ENCODE measurements at places on chromosomes 7 and 10.

DNA sequence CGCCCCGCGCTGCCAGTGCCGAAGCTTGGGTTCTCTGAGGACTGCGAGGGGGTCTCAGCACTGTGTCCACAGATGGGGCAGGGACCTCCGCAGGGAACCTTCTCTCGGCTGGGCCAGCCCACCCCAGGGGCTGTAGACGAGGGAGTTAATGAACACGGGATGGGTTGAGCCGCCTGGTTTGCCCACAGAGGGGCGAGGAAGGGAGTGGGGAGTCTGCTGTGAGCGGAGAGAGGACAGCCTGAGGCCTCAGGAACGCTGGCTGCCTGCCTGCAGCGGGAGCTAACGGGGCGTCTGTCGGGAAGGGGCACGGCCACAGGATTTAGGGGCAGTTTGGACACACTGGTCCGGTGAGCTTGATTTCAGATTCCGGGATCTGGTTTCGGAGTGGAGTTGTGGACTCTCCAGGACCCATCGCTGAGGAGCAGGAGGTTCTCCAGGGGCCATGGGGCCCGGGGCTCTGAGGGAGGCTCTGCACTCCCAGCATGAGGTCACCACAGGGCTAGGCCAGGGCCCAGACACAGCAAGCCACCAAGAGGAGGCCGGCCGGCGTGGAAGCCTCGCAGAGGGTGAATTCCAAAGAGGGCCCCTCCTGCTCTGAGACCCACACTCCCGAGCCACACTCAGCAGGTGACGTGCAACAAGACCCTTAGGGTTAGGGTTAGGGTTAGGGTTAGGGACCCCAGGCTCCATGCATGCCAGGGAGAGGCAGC is 19.0 kb upstream of the FAM20C start:
- DNase-seq, result no peak

GRCh38 chr7:134724606-134725005 is 54.8 kb upstream of the CALD1 start:
- DNase-seq, result no peak

GRCh38 chr7:34354899-34355298 is 303.1 kb upstream of the NPSR1 start:
- DNase-seq, result no peak

DNA sequence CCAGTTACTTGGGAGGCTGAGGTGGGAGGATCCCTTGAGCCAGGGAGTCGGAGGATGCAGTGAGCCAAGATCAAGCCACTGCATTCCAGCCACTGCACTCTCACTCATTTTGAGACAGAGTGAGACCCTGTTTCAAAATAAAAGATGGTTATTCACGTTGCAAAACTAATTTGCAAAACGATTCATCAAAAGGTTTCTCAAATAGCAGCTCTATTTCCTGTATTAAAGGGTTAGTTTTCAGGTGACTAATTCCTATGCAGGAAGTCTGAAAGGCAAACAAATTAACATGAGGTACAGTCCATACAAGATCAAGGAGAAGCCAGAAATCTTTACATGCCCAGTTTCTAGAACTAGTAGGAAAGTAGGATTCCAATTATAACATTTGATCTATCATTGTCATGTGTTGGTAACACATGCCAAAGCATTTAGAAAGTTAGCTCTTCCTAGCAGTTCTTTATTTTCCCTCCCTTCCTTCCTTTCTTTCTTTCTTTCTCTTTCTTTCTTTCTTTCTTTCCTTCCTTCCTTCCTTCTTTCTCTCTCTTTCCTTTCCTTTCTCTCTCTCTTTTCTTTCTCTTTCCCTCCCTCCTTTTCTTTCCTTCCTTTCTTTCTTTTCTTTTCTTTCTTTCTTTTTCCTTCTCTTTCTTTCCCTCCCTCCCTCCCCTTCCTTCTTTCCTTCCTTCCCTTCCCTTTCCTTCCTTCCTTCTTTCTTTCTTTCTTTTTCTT is 49.3 kb downstream of the DENND2A start:
- DNase-seq, result no peak

- DNase-seq, result no peak
Measured at GRCh38 chr7:42572056-42572455, 335.0 kb upstream of the GLI3 start.

- no peak for DNase-seq
Measured at GRCh38 chr7:127690806-127691205, 38.8 kb downstream of the SND1 start.

GRCh38 chr7:129607471-129608120 is 3.9 kb upstream of the NRF1 start:
- no peak for DNase-seq

- DNase-seq, result no peak
Measured at GRCh38 chr7:105992905-105993304, 29.8 kb downstream of the CDHR3 start.

DNA sequence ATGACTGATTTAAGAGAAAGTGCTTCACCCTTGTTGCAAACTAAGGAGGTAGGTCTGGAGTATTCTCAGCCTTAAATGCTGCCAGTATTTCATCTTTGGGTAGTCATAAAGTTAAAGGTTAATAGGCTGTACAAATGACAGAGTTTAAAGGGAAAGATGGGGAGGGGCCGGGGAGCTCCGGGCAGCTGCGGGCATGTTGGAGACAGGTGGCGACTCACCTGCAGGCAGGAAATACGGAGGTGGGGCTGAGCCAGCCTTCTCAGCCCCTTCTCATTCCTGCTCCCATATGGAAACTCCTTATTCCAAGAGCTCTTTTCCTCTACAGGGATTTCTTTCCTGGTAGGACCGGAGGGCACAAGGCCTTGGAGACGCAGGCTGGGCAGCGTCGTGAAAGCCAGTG is 31.8 kb upstream of the HMX3 start:
- no peak for DNase-seq

GRCh38 chr10:96720422-96721206 is at the start of gene PIK3AP1:
Gene PIK3AP1, minus strand, starts transcription at chr10:96720514. Its CDS starts 120 bp downstream, at chr10:96720394.
- DNase-seq, result no peak

- no peak for DNase-seq
Measured at GRCh38 chr10:20271490-20271889, 455.3 kb downstream of the PLXDC2 start.

DNA sequence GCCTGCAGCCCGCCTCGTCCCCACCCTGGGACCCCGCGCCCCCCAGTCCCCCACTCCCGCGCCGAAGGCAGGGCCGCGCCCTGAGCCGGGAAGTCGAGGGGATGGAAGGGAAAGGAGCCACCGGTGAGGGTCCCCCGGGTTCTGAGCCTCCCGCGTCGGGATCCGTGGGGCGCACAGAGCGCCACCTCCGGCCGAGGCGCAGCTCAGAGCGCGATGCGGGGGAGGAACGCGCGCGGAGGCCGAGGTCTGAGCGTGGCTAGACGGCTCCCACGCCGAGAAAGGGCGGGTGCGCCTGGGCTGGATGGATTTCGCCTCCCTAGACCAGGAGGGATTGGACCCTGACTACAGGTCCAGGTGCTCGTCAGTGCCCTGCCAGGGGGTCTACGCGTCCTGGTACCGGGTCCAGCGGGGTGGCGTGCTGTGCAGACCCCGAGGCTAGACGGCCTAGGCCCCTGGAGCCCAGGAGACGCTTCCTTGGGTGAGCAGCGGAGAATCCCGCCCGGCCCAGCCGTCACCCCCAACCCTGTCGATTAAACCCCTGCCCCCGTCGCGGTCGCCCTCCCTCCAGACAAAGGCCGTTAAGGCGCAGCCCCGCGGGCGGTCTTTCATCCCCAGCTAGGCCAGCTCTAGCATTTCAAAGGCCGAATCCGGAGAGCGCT is 986 bp upstream of the PDGFA start:
- DNase-seq, result no peak

GRCh38 chr10:125983161-125983560 is 86.8 kb downstream of the FANK1 start:
- DNase-seq, result no peak

- DNase-seq, result no peak
Measured at GRCh38 chr10:112384141-112384540, 10.2 kb downstream of the ACSL5 start.

DNA sequence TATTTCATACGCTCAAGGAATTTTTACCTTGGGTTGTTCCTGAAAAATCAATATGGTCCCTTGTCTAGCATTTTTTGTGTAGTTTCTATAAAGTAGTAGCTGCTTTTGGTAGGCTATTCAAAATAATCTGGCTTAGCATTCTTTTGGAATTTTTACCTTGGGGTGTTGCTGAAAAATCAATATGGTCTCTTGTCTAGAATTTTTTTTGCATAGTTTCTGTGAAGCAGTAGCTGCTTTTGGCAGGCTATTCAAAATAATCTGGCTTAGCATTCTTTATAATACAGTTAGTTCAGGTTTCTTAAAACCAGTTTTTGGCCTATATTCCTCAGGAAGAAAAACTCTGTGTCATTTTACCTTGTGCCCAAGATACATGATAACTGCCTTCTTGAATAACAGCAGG is 301.9 kb downstream of the SUGCT start:
- no peak for DNase-seq

DNA sequence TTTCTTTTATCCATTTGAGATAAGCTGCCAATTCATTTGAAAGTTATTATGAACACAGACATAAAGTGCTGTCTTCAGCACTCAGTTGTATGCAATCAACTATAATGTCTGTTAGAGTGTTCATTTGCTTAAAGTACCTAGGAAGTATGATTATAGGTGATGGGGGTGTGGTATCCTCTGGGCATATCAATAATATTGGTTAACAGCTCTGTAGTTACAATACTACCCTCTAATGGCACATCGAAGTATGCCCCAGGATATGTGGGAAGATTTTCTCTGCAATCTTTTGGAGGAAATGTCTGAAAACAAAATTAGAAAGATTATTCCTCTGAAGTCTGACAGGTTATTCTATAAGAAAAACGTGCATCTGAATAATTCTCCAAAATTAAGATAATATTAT is 429.7 kb downstream of the ARL4A start:
- no peak for DNase-seq

DNA sequence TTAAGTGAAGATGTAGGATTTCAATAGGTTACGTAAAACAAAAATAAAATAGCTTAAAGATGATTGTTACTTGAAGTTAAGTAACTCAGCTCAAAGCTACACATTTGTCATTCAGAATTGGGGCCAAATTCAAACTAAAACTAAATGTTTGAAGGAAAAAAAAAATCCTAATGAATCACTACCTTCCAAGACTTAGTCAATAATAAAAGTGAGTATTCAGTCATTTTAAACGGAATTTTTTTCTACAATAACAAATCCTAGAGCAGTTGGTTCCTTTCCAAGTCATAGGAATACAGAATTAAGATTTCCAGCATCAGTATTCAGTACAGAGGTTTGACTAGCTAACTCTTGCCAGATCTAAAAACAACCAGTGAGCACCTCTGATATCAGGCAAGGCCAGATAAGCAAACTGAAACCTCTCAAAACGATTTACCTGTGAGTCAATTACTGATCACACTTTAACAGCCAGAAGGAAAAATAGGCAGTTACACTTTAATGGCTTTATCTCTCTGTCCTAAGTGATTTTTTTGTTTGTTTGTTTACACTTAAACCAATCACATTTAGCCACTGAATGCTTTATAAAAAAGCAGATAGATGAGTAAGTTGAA is 669.8 kb upstream of the ANKRD30A start:
- no peak for DNase-seq

- DNase-seq, result no peak
Measured at GRCh38 chr7:135499818-135500217, 10.1 kb downstream of the CNOT4 start.

DNA sequence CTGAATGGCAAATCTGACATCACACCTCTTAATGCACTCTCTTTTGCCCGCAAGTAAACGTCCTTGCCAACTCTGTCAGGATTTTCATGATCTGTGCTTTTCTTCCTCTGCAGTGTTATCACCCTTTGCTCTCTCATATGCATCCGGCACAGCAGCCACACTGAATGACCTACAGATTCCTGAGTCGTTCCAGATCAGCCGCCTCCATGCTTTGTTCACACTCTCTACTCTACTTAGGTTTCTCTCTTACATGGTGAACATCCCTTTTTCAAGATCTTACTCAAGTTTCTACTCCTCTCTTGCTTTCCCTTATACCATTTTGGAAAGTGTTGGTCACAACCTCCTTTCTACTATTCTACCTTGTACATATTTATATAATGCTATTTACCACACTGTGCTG is 127.7 kb upstream of the AOAH start:
- DNase-seq, result no peak

DNA sequence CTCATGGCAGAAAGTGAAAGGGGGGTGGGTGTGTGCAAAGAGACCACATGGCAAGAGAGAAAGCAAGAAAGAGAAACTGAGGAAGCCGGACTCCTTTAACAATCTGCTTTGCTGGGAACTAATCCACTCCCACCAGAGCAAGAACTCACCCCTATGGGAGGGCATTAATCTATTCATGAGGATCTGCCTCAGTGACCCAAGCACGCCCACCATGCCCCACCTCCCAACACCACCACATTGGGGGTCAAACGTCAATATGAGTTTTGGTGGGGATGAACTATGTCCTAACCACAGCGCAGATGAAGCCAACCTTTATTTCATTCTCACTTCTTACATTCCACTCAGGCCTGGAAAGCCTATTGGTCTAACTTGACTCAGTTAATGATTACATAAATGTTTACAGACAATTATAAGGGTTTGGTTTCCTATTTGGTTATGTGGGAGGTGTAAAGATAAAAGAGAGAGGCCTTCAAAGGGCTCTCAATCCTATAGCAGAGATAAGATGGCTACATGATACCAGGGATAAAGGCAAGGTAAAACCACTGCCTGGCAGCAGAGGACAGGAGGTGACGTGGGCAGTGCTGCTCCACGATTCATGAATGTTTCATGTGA is 601.8 kb downstream of the PARD3 start:
- DNase-seq, result no peak

DNA sequence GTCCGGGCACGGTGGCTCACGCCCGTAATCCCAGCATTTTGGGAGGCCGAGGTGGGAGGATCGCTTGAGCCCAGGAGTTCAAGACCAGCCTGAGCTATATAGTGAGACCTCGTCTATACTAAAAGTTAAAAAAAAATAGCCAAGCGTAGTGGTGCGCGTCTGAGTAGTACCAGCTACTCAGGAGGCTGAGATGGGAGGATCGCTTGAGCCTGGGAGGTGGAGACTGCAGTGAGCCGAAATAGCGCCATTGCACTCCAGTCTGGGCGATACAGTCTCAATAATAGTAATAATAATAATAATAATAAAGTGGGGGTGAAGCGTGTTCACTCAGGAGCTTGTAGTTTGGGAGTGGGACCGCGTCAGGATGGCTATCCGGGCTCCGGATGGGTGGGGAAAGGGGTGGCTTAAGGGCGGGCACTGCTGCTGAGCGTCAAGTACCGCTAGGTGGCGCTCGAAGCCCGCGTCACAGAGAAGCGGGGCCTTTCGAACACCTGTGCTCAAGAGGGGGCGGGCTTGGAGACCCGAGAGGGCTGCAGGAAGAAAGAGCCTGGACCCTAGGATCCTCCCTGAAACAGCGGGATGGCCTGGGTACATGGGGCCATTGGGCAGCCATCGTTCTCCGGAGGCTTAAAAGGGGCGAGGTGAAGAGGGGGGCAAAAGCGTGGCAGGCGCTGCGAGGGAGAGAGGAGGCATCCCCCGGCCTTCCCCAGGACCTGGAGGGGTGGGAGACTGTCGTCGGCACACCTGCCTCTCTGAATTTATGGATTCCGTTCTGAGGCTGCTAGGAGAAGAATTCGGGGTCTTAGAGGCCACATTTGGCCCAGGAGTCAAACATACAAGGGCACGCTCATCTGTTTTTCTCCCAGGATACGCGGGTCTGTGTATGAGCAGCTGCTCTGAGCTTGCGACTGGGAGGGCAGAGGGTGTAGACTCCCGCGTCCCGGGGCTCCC is 14.5 kb downstream of the LBX1 start:
- DNase-seq, result peak; percentile 73

GRCh38 chr7:123819001-123819400 is 26.0 kb upstream of the HYAL4 start:
- DNase-seq, result no peak

GRCh38 chr7:17716816-17717215 is 223.5 kb downstream of the SNX13 start:
- DNase-seq, result no peak

Data from muscle of arm (tissue), 14 donors.